ENCODE measurements at places on chromosomes 3 and 15.

GRCh38 chr3:23685541-23686258 lies 120.1 kb upstream of the UBE2E1 start:
- no peak for DNase-seq

DNA sequence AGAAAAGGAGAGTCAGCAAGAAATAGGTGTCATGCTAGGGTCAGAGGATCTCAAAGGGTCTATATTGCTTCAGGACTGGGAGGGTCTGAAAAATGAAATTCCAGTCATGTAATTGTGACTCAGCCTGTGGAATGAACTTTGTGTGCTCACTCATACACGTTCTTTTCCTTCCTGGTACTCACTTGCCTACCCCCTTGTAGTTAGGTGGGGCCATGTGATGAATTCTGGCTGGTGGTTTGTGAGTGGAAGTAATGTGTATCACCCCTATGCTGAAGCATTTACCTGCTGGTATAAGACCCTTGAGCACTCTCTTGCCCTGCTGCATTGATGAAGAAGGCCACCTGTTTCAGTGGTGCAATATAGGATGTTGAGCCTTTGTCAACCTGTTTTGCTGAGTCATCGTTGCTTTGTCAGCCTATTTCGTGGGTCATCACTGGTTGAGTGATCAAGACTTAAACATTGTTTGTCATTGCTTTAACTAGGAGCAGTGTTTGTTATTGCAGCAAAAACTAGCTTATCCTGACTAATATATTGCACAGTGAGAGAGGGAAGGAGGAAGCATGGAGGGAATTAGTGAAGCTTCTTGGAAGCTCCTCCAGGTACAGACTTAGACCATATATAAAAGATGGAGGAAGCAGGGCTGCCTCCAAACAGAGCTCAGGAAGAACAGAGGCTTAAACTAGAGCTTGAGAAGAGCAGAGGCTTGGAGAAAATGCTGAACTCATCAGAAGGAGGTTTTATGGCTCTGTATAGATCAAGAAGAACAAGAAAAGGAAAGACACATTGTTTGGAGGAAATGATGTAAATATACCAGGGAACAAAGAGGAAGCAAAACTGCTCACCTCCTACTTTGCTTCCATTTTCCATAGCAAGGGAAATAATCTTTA lies 28.9 kb downstream of the TLNRD1 start:
- DNase-seq = no peak

DNA sequence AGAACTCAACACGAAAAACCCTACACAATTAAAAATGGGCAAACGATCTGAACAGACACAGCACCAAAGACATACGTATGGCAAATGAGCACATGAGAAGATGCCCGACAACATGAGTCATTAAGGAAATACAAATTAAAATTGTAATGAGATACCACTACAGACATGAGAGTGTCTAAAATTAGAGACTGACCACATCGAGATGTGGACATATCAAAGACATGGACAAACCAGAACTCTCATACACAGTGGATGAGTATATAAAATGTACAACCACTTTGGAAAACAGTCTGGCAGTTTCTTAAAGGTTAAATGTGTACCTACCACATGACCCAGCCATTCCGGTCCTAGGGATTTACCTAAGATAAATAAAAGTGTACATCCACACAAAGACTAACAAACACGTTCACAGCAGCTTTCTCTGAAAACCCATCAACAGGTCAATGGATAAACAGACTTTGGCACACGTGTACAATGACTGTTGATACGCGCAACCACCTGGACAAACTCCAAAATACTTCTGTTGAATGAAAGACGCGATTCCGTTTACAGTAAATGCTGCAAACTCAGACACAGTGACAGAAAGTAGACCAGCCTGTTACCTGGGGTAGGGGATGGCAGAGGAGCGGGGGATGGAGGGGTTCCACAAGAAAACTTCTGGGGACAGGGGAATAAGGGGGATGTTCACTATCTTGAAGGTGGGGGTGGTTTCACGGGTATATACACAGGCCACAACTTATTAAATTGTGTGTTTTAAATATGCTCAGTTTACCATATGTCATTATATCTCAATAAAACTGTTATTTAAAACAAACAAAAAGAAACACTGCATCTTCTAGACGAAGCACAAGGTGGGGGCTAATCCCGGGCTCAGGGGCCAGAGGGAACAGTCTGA lies 2.1 kb downstream of the TNK2 start:
- DNase-seq = no peak

DNA sequence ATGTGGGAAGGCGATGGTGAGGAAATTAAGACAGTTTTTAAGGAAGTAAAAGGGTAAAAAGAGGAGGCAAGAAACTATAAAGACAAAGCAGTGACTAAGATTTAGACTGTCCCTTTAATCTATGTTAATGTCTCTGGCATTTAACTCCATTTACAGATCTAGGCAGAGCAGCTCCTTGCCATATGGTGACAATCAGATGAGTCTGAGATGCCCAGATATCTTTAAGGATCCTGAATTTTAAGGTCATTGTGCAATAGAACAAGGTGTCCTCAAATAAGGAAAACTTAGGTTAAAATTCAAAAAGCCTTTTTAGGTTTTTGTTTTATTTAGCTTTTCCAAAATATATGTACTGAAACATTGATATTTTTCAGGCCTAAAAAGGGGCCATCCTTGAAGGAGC lies 24.1 kb downstream of the RASGRP1 start:
- no peak for DNase-seq

DNA sequence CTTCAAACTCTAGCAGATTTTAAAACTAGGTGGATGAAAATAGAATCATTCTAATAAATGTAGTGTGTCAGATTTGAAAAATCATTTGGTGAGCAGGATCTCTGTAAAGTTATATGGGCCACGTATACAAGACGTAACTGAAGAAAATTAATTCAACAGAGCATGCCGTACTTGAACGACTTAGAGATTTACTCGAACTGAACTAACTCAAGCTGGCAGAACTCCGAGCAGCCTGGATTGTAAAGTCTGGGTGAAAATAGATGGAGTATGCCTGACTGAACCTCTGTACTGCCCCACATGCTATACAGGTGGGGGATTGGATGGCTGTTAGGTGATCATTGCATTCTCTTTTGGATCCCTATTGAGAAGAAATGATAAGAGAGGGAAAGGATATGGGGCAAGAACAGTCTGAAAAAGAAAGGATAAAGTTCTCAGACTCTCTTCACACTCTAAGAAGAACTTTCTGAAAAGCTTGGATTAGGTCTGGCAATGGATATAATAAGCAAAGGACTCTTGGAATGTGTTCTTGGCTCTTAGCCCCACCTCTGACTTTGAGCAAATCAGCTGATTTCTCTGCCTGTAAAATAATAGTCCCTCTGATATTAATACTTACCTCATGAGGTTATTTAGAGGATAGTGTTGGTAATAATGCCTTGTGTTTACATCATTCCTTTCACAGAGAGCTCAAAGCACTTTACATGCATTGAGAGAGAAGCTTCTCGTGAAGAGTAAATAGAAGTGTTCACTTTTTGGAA lies 147.5 kb downstream of the FILIP1L start:
- DNase-seq = no peak

All from stimulated activated CD4-positive, alpha-beta T cell treated with anti-CD3 and anti-CD28 coated beads, Interleukin-4, amount 100 ng/mL, for 1 hour (primary cell).